Brain (organoid and tissue), 16 donors: ENCODE measurements at places on chromosomes 16 and 17.

DNA sequence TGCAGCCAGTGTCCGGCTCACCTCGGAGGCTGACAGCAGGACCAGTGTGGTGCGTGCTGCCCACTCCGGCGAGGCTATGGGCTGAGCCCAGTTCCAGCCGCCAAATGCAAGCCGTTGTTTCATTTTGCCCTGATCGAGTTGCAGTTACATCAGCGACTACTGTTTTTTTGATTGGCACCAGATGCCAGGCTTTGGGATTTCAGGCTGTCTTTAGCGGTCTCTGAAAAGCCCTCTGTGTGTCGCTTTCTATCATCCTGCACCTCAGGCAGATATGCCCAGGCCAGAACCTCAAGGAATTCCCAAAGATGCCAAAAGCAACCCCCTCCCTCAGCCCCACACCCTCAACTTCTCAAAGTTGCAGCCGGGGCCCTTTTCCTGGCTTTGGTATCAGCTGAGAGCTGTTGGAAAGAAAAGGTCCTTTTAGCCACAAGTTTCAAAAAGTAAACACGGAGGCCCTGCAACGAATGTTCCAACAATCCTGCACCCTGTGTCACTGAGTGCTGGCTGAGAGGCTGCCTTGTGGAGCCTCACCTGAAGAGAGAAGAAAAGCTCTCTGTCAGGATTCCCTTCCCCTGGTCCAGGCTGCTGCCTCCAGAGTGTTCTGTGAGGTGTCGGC lies 58.9 kb downstream of the WWP2 start:
- no peak for DNase-seq

DNA sequence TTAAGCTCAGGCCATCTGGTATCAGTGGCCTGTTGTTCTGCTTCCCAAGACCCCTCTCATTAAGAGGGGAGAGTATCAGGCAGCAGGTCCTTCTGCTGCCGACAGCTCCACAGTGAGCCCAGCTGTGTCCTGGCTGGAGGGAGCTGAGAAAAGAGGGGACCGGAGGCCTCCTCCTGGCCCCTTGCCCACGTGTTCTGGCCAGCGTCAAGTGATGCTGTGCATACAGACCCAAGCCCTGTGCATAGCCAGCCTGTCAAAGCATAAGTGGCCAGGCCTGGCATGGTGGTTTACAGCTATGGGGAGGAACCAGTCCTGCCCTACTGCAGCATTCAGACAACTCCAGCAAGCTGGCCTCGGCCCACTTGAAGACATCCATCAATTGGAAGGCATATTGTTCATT lies 48.0 kb downstream of the ABCC6 start:
- DNase-seq = peak; percentile 45

DNA sequence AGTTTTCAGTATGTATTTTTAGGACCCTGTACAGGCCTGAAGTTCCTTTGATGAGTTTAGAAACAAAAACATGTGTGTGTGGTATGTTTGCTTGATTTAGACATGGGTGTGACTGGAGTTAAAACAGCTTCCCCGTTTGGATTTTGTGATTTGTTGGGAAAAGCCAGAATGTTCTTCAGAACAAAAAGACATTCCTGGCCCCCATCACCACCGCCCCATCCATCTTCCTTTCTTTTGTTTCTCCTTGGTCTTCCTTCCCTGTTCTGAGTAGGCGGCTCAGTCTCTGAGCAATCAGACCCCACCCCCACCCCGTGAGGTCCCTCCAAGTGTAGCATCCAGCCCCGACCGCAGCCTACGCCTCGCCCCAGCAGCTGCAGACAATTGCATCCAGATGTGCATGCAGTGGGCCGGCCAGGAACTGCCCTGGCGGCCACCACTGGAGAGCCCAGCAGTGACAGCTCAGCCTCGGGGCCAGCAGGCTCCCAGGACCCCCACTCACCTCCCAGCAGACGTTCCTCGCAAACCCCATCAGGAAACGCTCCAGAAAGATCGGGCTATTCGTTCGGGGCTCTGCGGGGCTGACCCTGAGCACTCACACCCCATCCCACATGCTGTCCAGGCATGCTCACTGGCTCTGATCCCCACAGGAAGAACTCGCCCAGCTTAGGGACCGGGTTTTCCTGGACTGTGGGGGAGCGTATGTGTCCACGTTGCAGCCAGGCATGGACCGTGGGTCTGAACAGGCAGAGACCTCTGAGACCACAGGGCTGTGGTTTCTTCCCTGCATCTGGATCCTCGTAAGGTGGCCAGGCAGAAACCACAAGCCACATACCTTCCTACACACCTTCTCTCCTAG lies 99.8 kb upstream of the CDH5 start:
- DNase-seq = no peak

DNA sequence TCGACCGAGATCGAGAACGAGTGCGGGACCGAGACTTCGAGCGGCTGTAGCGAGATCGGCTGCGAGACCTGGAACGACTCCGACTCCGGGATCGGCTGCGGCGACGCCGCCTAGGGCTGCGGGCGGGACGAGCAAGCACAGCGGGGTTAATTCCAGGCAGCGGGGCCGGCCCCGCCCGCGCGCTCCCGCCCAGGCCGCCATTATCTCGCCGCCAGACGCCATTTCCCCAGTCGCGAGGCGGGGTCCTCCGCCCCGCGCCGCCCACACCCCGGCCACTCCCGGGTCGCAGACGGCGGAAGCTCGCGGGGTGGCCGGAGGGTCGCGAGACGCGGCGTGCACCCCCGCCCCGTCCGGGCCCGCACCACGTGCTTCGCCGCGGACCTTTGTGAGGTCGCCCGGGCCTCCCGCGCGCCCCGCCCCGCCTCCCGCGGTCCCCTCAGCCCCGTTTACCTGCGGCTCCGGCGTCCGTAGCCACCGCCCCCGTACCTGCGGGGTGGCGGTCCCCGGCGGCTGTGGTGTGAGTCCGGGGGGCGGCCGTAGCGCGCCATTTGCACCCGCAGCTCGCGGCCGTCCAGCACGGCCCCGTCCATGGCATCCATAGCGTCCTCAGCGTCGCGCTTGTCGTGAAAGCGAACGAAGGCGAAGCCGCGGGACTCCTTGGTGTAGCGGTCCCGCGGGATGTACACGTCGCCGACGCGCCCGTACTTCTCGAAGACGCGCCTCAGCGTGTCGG lies 616 bp downstream of the SRSF2 start:
- DNase-seq = peak; percentile 86

DNA sequence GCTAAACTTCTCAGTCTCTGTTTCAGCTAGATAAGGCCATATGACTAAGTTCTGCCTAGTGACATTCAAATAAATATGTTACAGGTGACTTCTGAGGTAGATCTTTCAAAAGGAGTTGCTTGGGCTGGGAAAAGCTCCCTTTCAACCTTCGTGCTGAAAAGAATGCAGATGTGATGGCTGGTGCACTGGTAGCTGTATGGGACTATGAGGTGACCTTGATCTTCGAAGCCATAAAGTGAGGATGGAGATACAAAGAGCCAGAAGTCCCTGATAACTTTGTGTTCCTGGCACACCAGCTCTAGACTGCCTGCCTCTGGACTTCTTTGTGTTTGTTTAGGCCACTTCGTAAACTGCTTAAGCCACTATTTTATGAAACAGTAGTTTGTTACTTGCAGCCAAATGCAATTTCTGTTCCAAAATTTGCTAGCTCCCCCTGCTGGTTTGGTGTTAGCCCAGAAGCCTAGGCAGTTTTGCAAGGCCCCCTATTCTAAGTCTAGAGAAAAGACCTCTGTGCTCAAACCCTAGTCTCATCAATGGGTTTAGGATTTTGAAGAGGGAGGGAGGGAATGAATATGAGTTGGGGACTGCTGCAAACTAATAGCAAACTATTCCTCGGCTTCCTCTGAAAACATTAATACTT lies 23.3 kb upstream of the ERCC4 start:
- no peak for DNase-seq
